Type B pancreatic cell (in vitro differentiated cells): ENCODE measurements at places on chromosomes 7 and 10.
A peak's percentile ranks its signal among the peaks of the same experiment; 100 is the strongest.

GRCh38 chr10:116215651-116216050 lies 57.4 kb downstream of the GFRA1 start:
- DNase-seq: no peak

GRCh38 chr10:102418622-102419268 lies at the start of gene PSD:
PSD (minus strand) TSS chr10:102418785; CDS start chr10:102417038, 1,747 bp downstream.
- DNase-seq: peak; percentile 66

- no peak for DNase-seq
These were observed 1291.6 kb upstream of the AUTS2 start for GRCh38 chr7:68306692-68307107.

DNA sequence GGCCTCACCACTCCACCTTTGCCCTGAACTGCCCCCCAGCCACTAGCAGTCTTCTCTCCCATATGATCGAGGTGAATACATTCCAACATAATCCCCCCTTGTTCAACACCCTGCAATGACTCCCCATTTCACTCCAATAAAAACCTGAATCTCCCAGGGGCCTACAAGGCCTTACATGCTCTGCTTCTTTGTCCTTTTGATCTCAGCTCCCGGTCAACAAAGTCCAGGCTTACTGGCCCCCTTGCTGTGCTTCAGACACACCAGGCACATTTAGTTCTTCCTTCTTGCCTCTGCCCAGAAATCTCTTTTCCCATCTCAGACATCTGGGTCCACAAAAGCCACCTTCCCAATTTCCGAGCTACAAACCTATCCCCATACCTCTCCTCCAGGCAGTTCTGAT lies 14.0 kb downstream of the MET start:
- DNase-seq: no peak

GRCh38 chr7:126227055-126227454 lies 1025.7 kb downstream of the GRM8 start:
- DNase-seq: no peak

DNA sequence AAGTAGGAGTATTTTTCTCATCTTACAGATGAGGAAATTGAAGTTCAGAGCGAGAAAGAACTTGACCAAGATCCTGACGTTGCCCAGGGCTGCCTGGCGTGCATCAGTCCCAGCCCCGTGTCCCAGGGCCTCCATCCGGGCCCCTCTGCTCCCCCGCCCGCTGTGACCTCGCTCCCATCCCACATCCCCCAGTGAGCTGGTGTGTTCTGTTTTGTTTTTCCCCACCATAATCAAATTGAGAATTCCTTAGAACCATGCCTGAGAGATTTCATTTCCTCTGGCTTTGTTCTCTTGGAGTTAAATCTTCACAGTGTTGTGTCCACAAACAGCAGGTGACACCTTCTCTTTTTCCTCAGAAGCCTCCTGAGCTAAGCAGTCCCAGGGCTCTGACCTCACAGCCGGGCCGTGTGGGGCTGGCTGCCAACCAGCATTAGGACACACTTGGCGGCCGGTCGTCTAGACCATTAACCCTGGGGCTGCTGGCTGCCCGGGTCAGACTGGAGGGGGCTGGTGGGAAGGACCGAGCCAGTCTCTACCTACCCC lies 44.3 kb downstream of the PFKP start:
- no peak for DNase-seq

GRCh38 chr7:135335628-135336139 lies 102.0 kb downstream of the STRA8 start:
- DNase-seq: peak; percentile 80

GRCh38 chr7:151748733-151749132 lies 128.2 kb downstream of the PRKAG2 start:
- no peak for DNase-seq

DNA sequence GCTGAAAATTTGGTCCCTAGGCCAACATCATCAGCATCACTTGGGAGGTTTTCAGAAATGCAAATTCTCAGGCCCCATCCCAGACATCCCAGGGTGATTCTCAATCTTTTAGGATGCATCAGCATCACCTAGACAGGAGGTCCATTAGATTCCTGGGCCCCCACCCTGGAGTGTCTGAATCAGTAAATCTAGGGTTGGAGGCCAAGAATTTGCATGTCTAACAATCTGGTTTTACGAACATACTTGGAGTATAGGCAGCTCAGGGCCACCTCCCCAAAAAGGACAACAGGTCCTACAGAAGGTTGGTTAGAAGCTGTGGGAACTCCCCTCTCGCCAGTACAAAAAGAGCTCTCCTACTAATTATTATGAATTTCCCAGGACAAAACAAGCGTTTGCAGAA lies 15.5 kb downstream of the ZC3HAV1 start:
- no peak for DNase-seq

DNA sequence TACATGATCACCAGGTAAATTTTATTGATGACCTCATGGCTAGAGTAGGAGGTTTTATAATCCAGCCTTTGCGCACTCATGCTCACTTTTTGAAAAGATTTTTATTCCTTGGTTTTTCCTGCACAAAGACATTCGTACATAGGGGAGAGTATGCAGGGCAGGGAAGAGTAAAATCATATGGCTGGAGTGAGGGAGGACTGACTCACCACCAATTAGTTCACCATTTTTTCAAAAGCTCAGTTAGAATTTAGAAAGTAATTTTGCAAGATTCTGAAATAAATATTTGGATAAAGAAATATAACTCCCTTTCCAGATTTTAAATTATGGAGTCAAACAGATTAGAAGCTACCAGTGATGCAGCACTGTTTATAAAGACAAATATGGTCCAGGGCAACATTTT lies 111.9 kb downstream of the SEMA3D start:
- no peak for DNase-seq

DNA sequence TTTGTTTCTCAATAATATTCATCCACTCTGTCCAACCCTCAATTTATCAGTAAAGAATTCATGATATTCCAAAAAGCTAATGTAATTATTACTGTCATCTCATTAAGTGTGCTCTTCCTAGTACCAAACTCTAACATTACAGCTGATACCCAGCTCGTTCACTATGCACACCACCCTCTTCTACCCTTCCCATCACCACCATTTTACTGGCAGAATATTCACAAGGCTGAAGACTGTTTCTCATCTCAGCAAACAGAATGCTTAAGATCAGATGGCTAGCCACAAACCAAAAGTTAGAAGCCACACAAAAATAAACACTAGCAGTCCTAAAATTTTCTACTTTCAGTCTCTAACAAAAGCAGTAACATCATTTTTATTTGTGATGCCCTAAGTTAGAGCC lies 121.5 kb downstream of the SRPK2 start:
- DNase-seq: no peak

DNA sequence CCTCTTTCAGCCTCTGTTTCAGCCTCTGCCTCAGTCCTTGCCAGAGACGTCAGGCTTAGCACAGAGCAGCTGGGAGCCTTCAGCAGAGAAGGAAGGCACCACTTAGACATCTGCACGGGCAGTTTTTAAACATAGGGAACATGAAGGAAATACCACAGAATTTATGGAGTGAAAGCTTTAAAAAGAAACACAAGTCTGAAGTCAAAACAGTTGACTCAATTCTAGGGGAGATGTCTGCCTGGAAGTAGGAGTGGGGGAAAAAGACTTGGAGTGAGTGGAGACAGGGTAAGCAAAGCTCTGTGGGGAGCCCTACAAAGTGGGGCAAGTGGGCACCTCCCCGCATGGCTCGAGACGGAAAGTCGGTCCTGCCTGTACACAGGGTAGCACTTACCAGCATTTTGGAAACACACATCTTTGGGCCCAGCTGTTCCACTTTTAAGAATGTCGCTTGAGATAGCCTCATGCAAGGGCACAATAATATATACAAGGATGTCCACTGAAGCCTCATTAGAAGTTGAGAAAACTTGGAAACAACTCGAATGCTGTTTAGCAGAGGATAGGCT lies 5.0 kb upstream of the TBXAS1 start:
- no peak for DNase-seq

DNA sequence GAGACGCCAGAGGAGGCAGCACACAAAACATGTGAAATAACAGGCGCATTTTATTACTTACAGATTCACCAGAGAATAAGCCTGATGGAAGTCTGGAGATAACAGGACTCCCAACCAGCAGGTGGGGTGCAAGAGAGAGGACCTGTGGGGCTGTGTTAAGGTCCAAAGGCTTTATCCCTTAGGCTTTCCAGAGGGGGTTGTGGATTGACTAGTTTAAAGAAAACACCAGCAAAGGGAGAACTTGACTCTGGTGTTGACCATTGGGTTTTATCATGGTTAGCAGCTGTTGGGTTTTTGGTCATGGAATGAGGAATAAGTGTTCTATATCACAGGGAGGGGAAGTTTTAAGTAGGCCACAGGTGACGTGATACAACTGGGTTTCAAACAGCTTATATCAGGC lies 1.6 kb upstream of the CRPPA start:
- DNase-seq: no peak
